CD4-positive, alpha-beta T cell treated with Interleukin-10 for 1 hour (primary cell): ENCODE measurements at places on chromosomes 3 and 15.

DNA sequence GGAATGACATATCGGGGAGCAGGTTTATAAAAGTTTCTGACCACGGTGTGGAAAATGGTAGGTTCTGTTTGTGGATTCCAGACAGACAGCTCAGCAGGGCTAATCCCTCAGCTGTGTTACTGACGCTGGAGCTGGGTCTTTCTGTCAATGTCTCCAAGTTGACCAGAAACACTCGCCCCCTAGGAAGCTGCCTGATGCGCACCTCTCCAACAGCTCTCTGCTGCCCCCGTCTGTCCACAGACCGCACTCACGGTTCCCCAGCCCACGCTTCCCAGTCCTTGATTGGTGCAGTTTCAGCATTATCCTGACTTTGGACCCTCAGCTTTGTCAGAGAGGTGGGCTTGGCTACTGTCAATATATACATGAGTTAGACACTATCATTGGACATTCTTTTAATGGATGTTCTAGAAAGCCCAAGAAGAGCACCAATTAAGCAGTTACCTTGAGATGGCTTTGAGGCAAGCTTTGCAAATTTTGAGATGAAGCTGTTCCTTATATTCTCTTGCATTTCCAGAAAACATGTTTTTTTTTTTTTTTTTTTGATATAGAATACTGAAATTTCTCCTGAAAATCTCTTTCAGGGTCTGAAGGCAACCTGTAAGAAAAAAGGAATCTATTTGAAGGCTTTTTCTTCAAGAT is 98.9 kb upstream of the TBC1D5 start:
- DNase-seq = peak; percentile 67

DNA sequence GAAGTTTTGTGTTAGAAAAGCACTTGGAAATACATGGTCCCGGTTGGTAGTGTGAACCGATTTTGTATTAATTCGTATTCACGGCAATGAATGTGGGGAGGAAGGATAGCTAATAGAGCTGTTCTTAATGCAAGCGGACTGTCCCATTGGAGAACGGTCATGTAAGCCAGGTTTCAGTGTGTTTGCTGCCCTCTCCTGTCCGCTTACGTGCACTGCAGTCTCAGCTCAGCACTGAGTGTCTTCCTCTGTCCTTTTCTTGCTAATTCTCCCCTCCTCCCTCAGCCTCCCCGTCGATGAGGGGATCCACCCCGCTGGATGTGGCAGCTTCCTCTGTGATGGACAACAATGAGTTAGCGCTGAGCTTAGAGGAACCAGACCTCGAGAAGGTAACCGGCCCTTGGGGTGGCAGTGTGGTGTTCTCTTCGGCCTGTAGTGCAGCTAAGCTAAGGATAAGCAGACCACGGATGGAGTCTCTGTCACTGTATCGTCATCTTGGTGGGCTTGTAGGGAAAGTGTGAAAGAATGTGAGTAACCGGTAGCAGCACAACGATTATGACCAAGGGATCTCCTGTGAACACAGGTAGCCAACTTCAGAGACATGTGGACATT is 267.5 kb upstream of the CHRM5 start:
- peak; percentile 50 for DNase-seq

GRCh38 chr3:12409684-12410596 is 74.3 kb upstream of the TSEN2 start:
- no peak for DNase-seq

- no peak for DNase-seq
Observed at GRCh38 chr15:72276326-72276700, 4.0 kb upstream of the PARP6 start.

- no peak for DNase-seq
Observed at GRCh38 chr3:180189310-180189648, 152.5 kb upstream of the PEX5L start.

DNA sequence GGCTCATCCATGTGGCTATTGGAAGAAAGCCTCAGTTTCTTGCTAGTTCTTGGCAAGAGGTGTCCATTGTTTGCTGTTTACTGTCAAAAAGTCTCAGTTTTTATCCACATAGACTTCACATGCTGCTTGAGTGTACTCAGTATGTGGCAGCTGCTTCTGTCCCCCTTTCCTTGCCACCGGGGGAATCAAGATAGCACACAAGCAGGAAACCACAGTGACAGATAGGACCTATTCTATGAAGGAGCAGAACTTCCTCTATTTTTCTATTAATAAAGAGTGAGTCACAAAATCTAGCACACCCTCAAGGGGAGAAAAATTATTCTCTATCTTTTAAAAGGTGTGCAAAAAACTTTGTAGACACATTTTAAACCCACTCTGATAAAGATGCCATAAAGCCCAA is 121.4 kb upstream of the GMNC start:
- DNase-seq = no peak

DNA sequence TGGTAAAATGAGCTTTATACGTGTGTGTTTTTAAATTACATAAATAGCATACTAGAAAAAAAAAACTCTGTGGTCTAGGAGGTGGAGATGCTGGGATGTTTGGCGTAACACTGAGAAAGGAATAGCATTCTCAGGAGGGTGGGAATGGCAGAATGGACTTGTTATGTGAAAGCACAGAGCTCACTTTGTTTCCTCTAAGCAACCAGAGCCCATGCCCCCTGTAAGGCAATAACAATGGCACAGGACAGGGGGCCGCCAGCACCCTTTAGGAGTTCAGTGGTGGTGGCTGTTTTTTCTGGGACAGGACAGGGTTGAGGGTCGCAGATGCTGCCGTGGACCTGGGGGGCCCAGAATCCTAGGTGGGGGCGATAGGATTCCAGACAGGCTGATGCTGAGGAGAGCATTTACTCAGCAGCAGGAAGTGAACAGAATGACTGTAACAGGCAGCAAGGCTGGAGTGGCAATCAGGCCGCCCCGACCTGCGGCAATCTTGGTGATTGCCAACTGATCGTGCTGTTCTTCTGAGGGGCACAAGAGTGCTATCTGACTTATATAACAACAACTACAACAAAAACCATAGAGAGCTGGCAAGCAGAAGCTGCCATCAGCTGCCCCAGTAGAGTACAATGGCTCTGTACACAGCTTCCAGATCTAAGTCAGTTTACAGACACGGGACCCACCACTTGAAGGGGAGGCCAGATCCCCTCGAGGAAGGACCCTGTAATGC is 160.4 kb downstream of the UACA start:
- DNase-seq = no peak

DNA sequence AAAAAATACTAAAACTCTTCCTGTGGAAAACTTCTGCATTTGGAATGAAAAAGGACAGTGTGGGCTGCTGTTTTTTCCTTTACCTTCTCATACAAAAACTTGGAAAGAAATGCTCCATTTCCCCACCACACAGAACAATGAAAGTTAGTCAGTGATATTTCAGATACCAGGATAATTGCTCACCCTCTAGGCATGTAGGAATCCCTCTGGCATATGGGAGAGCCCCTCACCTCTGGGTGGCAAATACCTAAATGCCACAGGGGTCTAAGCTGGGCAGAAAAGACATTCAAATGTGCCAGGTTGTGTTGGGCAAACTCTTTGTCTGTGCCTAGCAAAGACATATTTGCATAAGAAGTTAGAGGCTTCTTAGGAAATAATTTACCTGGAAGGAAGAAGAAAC is 560.3 kb upstream of the NR2F2 start:
- DNase-seq = no peak

GRCh38 chr3:161371441-161372320 is at the start of gene SPTSSB:
TSS of gene SPTSSB (minus strand) at chr3:161371517. CDS start at chr3:161346323, 25,194 bp downstream.
- DNase-seq = peak; percentile 46

- no peak for DNase-seq
Observed at GRCh38 chr3:125142420-125142778, 70.1 kb downstream of the SLC12A8 start.

DNA sequence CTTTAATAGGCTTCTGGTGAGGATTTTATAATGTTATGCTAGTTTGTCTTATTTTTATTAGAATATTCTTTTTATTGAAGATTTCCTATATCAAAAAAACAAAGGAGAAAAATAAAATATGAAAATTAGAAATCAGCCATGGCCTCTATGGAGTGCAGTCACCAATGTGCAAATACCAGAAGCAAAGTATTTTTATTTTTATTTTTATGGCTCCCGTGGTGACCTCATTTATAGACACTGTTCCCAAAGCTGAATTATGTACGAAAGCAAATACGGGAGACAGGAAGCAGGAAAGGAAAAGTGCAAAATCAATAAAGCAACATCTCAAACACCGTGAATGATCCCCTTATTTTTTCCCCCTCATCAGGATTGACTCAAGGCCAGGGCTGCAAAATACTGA is 35.1 kb downstream of the DAZL start:
- DNase-seq = no peak

GRCh38 chr3:16848007-16848406 is 36.7 kb upstream of the PLCL2 start:
- no peak for DNase-seq

GRCh38 chr15:52579852-52580251 is 11.0 kb upstream of the ARPP19 start:
- no peak for DNase-seq

DNA sequence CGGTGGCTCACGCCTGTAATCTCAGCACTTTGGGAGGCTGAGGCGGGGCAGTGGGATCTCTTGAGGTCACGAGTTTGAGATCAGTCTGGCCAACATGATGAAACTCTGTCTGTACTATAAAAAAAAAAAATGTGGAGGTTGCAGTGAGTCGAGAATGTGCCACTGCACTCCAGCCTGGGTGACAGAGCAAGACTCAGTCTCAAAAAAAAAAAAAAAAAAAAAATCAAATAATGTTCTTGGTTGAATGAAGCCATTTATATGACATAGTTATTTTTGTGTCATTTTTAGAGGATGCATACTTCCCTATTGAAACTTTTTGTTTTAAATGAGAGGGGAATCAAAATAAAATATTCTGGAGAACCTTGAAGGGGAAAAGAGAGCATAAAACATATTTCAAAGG is 3.1 kb downstream of the HMCES start:
- DNase-seq = no peak

- DNase-seq = no peak
Observed at GRCh38 chr15:42270996-42271395, 2.0 kb upstream of the GANC start.

GRCh38 chr15:52288051-52288942 is 7.3 kb downstream of the MYO5C start:
- DNase-seq = no peak

DNA sequence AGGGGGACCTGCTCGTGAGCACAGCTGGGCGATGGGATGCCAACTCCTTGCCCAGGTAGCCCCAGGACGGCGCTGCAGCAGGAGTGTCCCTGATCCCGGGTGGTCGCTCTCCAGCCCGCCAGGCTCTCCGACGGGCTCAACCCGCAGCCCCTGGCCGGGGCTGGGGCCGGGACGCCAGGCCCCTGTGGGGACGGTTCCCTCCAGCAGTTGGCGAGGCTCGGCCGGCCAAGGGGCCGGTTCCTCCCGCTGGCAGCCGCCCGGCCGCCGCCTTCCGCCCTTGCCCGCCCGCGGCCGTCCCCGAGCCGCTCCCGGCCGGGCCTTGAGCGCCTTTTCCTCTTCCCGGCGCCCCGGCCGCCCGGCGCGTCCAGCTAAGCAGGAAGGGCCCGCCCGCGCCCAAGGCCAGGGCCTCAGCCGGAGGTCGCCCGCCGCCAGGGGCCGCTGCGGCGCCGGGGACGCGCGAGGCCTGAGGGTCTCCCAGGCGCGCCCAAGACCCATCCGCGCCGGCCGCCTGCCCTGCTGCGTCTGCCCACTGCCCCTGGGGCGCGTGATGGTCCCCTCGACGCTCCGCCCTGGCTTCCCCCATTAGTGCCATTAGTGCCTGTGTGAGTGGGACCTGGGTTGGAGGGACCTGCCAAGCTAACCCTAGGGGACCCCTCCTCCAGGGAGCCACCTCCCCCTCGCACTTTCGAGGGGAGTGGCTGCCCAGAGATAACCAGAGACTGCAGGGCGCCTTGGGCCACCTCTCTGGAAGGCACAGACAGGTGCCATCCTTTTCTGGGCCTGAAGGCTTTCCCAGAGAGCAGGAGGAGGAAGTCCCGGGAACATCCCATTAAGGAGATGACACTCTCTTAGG is 106.4 kb downstream of the FBLN2 start:
- peak; percentile 24 for DNase-seq

DNA sequence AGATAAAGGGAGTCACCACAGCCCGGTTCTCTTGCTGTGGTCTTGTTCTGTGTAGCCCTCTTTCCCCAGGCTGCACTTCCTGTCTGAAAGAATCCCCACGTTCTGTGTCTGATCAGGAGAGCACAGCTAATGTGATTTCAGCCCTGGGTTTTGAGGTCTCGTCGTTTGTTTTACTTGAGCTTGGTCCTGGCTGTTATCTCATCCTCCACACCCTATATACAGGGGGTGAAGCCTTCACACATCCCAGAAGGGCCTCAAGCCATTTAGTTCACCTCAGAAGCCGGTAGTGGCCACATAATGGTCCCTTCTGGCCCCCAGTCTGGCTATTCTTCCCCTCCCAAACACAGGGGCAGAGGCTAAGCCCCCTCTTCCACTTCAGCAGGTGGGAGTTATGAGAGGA is 115.6 kb downstream of the PDE8A start:
- DNase-seq = no peak

- DNase-seq = no peak
Observed at GRCh38 chr3:45816544-45816943, 20.2 kb upstream of the SLC6A20 start.

- no peak for DNase-seq
Observed at GRCh38 chr3:126468028-126468891, 7.4 kb downstream of the ZXDC start.

DNA sequence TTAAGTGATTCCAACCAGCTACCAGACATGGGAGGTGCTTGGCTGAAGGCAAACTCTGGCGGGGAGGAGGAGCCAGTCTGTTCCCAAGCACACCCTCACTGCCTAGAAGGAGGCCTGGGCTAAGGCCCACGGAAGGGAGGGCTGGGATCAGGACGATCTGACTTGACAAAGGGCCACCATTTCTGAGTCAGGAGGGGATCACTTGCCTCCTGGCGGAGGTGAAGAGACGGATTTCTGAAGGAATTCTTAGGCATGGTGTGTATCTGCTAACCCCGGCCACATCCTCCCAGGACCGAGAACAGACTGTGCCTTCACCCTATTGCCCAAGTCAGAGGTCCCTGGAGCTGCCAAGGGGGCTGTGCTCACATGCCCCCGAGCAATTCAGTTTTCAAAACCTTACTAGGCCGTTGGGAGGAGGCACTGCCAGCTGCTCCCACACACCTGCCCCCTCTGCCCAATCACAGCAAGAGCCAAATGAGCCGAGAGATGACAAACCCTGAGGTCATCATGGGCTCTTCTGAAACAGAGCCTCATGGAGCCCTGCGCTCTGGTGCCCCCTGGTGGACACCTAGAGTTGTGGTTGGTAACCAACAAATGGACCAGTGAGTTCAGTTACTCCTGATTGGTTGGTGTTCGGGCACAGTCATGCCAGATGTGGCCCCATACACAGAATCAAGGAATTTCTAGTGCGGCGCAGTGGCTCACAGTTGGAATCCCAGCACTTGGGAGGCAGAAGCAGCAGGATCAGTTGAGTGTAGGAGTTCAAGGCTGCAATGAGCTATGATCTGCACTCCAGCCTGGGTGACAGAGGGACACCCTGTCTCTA is 6.5 kb upstream of the TNK2 start:
- peak; percentile 94 for DNase-seq

DNA sequence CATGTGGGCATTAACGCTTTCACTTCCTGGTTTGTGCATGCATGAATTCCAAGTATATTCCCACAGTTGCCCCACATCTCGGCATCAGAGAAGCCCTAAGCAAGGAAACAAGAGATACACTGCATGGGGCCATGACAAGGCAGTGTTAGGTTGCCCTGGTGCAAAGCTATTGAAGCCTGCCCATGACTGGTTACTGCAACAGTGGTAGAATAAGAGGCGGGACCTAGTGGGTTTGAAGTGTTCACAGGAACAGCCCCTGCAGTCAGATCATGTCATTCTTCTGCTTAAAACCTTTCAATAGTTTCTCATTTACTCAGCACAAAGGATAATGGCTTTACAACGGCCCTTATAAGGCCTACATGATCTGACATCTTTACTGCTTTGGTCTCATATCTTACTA is 80.9 kb upstream of the TOPAZ1 start:
- DNase-seq = no peak

GRCh38 chr15:91535856-91536500 is 317.5 kb upstream of the SLCO3A1 start:
- no peak for DNase-seq
